ENCODE measurements at places on chromosomes 2 and 18. TPM values are rescaled to one million over a fixed set of nuclear protein-coding genes. Genes with fewer than 3 reads are reported as not detected.
A peak's percentile ranks its signal among the peaks of the same experiment; 100 is the strongest.

CD8B2 gene
- polyA plus RNA-seq, result not detected

ALPP gene
- not detected for polyA plus RNA-seq

DNAJC5G gene
- polyA plus RNA-seq, result not detected

SCN3A gene
- 0.11 TPM for polyA plus RNA-seq

STEAP3 gene
- polyA plus RNA-seq, result 34.3 TPM

FAP gene
- 300 TPM for polyA plus RNA-seq

PRKAG3 gene
- not detected for polyA plus RNA-seq

- no peak for DNase-seq
These were observed 66.1 kb downstream of the CHST9 start for GRCh38 chr18:27118973-27119372.

GRCh38 chr2:202193881-202194353 is 44.5 kb downstream of the SUMO1 start:
- DNase-seq, result no peak

- DNase-seq, result no peak
These were observed 8.8 kb downstream of the FOSL2 start for GRCh38 chr2:28401411-28401810.

DNA sequence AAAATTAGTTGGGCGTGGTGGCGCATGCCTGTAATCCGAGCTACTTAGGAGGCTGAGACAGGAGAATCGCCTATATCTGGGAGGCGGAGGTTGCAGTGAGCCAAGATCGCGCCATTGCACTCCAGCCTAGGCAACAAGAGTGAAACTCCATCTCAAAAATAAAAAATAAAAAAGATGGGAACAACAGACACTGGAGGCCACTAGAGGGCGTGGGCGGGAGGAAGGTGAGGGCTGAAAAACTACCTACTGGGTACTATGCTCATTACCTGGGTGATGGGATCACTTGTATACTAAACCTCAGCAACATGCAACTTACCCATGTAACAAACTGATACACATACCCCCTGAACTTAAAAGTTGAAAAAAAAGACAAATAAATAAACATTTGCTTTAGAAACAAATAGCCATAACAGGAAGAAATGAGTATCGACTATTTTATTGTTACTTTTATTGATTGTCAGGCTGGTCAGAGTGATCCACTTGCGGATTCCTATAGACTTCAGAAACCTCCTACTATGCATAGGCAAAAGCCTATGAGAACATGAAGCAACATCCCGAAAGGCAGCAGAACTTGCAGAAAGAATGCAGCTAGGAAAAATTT is 61.0 kb downstream of the TMEM163 start:
- DNase-seq, result no peak

DNA sequence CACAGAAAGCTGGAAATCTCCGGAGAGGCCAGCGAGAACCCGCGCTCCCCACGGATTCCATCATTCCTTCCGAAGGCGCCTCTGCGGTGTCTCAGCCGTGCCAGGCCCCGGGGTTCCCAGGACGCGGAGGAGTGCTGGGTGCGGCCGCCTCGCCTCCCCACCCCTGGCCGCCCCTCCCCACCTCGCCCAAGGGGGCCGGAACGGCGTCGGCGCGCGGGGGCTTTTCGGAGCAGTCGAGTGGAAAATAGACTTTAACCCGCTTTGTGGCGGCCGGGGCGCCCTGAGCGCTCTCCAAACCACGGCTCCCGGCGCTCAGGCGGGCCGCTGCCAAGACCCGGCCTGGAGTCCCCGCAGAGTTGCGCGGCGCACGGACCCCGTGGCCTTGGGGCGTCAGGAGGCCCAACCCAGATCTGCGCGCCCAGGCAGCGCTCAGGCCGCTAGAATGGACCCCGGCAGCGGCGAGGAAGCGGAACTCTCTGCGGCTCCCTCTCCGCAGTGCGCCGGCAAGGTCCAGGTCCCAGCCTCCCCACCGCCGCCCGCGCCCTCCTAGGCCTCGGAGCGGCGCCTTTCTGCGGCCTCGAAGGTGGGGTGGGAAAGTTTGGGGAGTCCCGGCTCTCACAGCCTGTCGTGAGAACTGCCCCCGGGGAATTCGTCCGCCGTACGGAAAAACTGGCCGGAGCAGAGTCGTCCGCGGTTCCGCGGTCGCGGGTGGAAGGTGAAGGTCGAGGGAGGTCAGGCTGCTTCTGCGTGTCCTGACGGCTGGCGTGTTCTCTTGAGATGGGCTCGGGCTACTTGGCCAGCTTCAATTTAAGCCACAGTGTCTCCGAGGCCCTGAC is 1.2 kb upstream of the EMX1 start:
- no peak for DNase-seq

DNA sequence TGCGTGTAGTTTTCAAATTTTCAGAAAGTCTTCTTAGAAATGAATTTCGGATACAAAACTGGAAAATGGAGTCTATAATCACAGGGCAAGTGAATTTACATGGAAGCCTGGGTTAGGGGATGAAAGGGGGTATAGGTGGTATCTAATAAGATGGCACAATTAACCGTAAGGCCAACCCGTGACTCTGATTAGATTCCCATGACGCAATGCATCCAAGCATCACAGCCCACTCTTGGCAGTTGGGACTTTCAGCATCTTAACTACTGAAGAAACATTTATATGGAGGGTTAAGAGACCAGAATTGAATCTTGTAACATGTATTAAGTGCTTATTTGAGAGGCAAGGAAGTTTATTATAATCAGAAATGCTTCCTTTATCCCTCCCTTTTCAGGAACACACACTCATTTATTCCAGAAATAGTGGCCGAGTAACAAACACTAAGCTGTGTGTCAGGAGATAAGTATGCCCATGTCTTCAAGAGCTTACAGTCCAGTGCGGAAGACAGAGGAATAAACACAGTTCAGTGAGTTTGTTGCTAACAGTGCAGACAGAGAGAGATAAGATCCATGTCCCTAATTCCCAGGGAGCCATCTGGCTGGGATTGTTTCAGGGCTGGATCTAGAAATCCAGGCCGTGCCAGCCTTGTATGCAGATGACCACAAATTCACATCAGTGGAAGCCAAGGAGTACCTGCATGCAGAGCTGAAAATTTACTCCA is 151.2 kb downstream of the ANTXR1 start:
- DNase-seq, result peak; percentile 59

DNA sequence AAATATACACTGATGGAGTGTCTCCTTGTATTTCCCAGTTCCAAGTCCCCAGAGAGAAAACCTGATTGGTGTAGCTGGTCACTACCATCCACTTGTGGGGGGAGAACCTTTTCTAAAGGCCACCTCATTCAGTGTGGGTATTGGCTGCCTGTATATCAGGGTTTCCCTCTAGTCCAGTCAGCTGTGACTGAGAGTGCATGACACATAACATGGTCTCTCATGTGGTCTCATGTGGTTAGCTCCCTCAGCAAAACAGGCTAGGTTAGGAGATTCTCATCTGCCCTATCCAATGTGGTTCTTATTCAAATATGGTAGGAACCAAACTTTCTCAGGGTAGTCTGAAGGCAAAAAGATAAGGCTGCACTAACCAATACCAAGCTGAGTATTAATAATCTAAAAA is 4.1 kb upstream of the GORASP2 start:
- DNase-seq, result no peak

GRCh38 chr2:182818501-182818900 is 47.9 kb downstream of the FRZB start:
- DNase-seq, result no peak
